ENCODE measurements at places on chromosomes 6 and 20.

GRCh38 chr6:33683576-33684427 lies 27.7 kb downstream of the UQCC2 start:
- no peak for DNase-seq

GRCh38 chr20:41746635-41747034 lies 128.5 kb upstream of the CHD6 start:
- no peak for DNase-seq

GRCh38 chr6:166860392-166860791 lies 96.0 kb downstream of the RNASET2 start:
- DNase-seq, result no peak

- DNase-seq, result no peak
These were observed 216.8 kb downstream of the HACE1 start for GRCh38 chr6:104642871-104643270.

DNA sequence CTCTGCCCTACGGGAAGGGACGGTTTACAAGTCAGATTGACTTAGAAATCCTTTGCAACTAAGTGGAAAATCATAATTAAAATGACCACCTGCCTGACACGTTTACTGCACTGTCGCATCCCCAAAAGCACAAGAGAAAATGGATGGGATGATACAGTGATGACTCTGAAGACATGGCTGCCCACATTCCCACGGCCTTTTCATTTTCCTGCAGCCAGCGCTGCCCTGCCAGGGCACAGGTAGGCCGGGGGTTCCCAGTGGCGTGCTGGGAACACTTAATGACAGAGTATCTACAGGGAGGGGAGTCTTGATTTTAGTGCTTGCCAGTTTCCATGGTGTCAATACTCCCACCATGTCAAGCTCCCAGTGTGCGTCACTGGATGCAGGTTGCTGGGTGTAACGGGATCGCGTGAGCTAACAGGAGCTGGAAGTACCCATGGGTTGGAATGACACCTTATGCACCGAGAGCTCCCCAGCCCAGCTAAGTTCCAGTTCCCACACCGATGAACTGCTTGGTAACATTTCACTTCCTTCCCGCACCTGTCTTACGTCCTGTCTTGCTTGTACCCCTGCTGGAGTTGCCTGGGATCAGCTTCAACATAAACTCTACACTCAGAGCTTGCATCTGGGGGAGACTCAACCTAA lies 129.0 kb downstream of the ANKRD60 start:
- no peak for DNase-seq

- DNase-seq, result no peak
These were observed 6.5 kb downstream of the NKAIN2 start for GRCh38 chr6:123810214-123810613.

DNA sequence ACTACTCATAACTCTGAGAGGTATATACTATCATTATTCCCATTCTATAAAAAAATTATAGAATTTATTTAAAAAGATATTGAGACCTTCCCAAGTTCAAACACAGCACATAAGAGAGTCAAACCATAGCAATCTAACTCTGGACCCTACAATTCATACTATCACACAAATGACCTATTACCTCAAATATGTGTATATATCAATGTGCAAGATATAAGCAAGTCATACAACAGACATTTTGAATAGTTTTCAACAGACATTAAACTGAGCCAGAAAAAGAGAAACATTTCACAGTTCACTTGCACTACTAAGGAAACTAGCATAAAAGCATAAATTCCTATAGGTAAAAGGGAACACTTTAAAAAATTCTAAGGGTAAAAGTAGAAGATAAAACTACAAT lies 11.7 kb downstream of the PHIP start:
- no peak for DNase-seq

- DNase-seq, result no peak
These were observed 399.9 kb upstream of the HSF2 start for GRCh38 chr6:121999456-122000065.

- DNase-seq, result no peak
These were observed 52.1 kb upstream of the FBXO30 start for GRCh38 chr6:145866456-145867396.

- no peak for DNase-seq
These were observed at the start of gene RAET1L for GRCh38 chr6:150025201-150025917. Gene RAET1L (minus strand): TSS chr6:150025532. CDS start chr6:150025471, 61 bp downstream.

- no peak for DNase-seq
These were observed 73.7 kb downstream of the DTNBP1 start for GRCh38 chr6:15588971-15589634.

GRCh38 chr6:42468273-42468672 lies 16.5 kb upstream of the TRERF1 start:
- no peak for DNase-seq

DNA sequence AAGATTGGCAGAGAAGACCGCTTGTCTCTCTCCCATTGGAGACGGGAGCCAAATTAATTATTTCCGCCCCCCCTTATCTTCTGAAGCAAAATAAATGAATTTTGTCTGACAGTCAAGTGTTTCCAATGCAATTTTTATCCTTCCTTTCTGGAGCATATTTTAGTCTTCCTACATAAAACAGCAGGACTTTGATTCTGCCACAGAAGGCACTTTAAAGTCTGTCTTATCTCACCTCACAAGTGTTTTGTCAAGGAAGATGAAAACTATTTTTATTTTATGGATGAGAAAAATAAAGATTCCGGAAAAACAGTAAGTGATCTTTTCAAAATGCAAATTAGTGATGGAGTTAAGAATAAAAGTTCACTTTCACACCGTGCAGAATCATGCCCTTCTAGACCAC lies 140.4 kb downstream of the OPRM1 start:
- no peak for DNase-seq

GRCh38 chr6:18405477-18406293 lies 18.5 kb downstream of the RNF144B start:
- no peak for DNase-seq

DNA sequence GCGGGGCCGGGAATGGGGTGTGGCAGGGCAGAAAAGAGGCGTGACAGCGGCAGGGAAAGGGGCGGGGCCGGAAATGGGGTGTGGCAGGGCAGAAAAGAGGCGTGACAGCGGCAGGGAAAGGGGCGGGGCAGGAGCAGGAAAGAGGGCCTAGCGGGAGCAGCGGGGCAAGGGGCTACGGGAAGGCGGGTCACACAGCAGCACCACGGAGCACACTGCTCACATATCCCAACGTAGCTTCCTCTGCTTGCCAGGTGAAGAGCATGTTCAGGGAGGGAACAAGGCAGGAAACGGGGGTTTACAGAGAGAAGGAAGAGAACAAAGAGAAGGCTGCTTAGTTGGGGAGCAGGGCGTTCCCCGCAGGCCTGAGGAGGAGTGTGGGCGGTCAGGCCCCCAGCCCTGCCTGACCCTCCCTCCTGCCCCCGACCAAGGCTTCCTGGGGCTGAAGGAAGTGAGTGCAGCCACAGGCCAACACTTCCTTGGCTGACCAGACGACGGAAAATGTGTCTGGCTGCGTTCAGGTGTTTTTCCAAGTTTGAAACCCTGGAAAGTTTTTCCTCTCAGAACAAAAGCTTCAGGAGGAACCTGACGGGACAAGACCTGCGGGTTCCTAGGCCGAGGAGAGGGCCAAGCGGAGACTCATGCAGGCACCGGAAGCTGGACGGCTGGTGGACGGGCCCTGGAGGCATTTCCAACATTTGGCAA lies 13.8 kb downstream of the UCKL1 start:
- no peak for DNase-seq

GRCh38 chr6:8123236-8123635 lies 20.9 kb upstream of the EEF1E1 start:
- no peak for DNase-seq

- no peak for DNase-seq
These were observed 66.2 kb upstream of the PHACTR2 start for GRCh38 chr6:143611580-143611979.

GRCh38 chr6:39441301-39441700 lies 118.8 kb upstream of the KCNK16 start:
- DNase-seq, result no peak

DNA sequence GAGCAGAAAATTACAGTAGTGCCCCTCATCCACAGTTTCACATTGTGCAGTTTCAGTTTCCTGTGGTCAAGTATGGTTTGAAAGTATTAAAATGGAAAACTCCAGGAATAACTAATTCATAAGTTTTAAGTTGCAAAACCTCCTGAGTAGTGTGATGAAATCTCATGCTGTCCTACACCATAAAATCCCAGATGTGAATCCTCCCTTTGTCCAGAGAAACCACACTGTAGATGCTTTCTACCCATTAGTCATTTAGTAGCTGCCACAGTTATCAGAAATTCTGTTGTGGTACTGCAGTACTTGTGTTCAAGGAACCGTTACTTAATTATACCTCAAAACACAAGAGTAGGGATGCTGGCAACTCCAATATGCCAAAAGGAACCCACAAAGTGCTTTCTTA lies 74.7 kb downstream of the PTCHD4 start:
- DNase-seq, result no peak

- no peak for DNase-seq
These were observed 39.4 kb upstream of the SPDEF start for GRCh38 chr6:34595332-34596184.

DNA sequence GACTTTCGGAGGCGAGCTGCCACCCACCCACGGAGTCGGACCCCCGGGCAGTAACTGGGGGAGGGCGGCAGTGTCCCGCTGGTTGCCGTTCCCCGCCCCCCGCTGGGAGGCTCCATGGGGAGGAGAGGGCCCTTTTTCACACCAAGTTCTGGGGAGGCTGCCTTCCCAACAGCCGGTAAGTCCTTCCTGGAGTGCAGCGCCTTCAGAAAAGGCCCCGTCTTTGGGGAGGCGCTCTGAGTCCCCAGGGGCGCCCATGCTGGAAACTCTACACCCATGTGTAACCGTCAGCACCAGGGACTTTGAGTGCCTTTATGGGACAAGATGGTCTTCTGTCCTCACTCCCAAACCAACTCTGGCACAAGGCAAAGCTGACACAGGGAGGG lies 430 bp upstream of the SOX18 start:
- no peak for DNase-seq

GRCh38 chr20:4229415-4229814 lies 214.1 kb upstream of the RNF24 start:
- no peak for DNase-seq

GRCh38 chr6:27140999-27141528 lies 106.4 kb upstream of the PRSS16 start:
- no peak for DNase-seq

- DNase-seq, result no peak
These were observed 1.7 kb upstream of the DLL1 start for GRCh38 chr6:170292407-170293158.

GRCh38 chr6:111038534-111039252 lies 48.6 kb upstream of the SLC16A10 start:
- DNase-seq, result no peak

DNA sequence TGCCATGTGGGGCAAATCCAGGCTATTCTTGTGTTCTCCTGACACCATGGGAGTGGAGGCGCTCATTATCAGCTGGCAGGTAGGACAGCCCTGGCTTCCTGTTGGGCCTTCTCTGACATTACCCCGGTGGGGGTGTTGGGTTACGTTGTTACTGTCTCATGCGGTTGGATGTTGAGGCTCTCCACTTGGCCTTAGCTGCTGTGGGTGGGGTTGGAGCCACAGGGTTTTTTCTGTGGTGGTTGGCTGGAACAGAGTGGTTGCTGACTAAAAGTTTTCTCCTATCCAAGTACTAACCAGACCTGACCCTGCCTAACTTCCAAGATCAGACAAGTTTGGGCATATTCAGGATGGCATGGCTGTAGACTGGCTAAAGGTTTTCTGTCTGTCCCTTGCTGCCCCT lies 20.2 kb downstream of the RIPK1 start:
- no peak for DNase-seq

- DNase-seq, result no peak
These were observed 159.1 kb downstream of the TFAP2C start for GRCh38 chr20:56788041-56788670.

DNA sequence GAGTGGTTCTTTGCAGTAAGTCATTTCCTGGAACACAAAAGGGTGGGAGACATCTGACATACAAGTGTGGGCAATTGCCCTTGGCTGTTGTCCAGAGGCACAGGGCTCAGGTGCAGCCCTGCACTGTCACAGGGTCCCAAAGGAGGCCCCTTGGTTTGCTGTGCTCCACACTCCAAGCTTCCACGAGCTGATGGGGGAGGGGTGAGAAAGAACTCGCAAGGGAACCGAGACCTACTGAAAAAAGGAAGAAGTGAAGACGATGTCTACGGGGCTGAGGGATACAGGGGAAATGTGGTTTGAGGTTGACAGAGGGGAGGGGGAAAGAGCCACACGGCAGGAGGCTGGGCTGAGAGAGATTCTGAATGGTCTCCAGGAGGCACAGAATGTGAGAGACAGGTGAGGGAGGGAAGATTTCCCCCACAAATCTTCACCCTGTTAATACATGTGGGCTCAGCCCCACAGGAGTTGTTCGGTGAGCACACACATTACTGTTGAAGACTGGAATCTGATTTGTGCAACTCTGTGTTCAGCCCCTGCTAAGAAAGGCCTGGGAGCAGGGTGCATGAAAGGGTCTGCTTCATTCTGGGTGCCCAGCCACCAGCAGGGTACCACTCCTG lies 123.4 kb downstream of the LY86 start:
- DNase-seq, result no peak

DNA sequence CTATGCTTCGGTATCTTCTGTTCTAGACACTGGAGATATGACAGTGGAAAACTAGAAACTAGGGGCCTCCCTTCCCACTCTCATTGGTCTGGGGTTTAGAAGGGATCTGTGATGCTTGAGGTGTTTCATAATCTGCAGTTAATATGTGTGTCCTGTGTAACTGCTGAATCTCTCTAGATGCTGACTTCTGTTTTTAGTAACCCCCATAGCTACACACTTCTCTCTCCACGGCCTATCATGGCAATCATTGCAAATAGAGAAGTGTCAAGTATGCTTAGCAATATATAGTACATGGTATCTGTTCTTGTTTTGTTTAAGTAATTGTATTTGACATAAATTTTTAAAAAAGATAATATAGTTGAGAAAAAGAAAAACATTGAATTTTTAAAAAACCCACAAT lies 394.6 kb upstream of the MMS22L start:
- DNase-seq, result no peak

- DNase-seq, result no peak
These were observed 502 bp upstream of the GNAS start for GRCh38 chr20:58851969-58852458.

- no peak for DNase-seq
These were observed 375.7 kb downstream of the MMUT start for GRCh38 chr6:49087369-49087768.

DNA sequence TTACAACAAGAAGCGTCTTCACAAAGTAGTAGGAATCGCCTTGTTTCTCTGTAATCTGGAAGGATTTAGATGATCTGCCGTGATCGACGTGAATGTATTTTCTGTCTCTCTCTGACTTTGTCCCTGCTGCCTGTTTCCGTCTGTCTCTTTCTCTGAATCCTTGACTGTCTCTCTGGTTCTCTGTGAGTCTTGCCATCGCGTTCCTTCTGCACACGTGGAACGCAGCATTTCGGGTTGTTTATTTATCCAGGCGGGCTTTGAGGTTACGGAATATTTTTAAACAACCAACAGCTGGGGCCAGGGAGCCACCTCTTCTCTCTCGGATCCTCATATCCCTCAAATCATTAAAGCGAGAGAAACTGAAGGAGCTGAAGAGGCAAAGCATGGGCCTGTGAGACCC lies 215.9 kb downstream of the ZDHHC14 start:
- DNase-seq, result no peak

GRCh38 chr6:27777614-27778355 lies 134.4 kb downstream of the OR2B2 start:
- no peak for DNase-seq
